ENCODE measurements at places on chromosomes 16 and 17.

DNA sequence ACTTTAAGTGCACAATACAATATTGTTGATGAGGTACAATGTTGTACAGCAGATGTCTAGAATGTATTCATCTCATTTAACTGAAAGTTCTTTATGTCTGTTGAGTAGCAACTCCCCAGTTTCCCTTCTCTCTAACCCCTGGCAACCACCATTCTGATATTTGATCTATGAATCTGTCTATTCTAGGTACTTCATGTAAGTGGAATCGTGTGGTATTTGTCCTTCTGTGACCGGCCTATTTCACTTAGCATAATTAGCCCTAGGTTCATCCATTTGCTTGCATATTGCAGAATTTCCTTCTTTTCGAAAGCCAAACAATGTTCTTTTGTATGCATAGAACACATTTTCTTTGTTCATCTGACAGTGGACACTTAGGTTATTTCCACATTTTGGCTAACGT, 10.8 kb downstream of the RGS9 start:
- DNase-seq, result no peak

GRCh38 chr17:63364387-63364786, 81.7 kb downstream of the CYB561 start:
- no peak for DNase-seq

DNA sequence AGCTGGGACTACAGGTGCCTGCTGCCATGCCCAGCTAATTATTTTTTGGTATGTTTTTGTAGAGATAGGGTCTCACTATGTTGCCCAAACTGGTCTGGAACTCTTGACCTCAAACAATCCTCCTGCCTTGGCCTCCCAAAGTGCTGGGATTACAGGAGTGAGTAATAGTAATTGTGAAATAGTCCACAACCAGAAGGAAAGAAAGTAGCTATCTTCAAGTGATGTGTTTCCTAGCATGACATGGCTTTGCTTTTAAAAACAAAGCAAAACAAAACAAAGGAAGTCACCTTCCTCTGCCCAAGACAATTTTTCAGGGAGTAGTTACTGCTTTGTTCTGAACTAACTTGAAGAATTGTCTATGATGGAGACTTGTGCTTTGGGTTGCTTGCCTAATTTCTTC, 27.0 kb downstream of the ATP6V0A1 start:
- no peak for DNase-seq

- DNase-seq, result no peak
Measured at GRCh38 chr17:65531256-65532100, 30.0 kb downstream of the AXIN2 start.

- DNase-seq, result no peak
Measured at GRCh38 chr17:41540921-41541625, 13.0 kb upstream of the KRT19 start.

- DNase-seq, result no peak
Measured at GRCh38 chr17:68527314-68527713, 15.1 kb downstream of the PRKAR1A start.

DNA sequence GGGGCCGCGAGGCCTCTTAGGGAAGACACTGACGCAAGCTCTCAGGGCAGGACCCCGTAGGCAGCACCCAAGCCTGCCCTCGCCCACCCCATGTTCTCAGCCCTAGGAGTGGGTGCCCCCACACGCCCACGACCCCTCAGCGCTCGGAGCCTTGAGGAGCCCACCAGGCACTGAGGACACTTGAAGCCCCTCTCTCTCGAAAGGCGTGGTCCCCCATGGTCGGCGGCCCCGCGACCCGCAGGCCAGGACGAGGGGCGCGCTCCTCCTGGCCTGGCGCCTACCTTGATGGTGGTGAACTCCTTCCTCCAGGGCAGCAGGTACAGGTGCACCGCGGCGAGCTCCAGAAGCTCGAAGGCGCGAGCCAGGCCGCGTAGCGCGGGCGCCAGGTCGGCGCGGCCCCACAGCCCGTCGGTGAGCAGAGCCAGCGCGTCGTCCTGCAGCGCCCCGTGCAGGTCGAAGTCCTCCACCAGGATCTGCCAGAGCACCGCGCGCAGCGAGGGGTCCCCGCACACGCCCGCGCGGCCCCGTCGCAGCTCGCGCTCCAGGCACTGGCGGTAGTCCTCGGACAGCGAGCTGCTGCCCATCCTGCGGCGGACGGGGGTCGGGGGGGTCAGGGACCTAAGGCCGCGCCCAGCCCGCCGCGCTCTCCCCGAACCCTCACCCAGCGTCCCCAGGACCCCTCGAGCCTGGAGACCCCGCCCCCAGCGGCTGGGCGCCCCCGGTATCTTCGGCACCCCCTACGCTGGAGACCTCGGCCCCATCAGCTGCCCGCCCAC, 668 bp downstream of the SPATA2L start:
- peak; percentile 42 for DNase-seq

DNA sequence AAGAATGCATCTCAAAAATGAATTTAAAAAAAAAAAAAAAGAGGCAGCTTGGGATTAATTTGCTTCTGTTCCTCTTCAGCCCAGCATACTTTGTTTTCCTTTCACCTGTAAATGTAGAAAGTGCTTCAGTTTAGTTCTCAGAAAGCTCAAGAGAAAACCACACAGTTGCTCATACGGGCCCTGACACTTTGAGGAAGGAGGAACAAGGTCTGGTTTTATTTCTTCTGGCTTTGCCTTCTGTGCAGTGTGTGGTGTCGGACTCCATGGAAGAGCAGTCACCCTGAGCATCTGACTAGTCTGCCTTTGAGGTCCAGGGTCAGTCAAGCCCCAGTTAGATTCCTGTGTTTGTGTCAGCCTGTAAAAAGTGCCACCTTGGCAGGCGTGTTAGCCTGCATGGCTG, 27.6 kb downstream of the NMT1 start:
- no peak for DNase-seq

DNA sequence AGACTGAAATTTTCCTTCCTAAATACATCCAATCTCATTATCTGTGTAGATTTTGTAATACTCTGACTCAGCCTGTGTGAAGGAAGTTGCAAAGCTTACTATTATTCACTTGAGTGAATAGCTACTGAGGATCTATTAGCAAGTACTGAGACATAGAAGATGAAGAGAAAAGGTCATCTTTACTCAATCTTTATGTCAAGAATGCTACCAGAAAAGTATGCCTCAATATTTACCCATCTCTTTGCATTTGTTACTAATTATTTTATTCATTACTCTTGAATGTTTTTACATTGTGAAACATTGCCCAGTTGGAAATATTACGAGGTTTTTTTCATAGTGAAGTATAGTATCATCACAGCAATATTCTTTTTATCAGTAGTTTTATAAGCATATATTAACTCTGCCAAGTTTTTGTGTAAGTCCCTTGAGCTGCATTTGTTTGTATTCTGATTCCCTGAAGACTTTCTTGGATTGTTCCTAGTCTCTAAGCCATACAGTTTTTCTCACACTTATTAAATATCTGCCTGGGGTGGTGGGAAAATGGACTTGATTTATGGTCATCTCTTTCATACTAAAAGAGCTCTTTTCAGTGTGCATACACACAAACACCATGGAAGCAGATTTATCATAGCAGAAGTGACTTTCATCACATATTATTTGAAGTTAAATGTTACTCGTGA, 110.4 kb downstream of the MRTFB start:
- peak; percentile 87 for DNase-seq

DNA sequence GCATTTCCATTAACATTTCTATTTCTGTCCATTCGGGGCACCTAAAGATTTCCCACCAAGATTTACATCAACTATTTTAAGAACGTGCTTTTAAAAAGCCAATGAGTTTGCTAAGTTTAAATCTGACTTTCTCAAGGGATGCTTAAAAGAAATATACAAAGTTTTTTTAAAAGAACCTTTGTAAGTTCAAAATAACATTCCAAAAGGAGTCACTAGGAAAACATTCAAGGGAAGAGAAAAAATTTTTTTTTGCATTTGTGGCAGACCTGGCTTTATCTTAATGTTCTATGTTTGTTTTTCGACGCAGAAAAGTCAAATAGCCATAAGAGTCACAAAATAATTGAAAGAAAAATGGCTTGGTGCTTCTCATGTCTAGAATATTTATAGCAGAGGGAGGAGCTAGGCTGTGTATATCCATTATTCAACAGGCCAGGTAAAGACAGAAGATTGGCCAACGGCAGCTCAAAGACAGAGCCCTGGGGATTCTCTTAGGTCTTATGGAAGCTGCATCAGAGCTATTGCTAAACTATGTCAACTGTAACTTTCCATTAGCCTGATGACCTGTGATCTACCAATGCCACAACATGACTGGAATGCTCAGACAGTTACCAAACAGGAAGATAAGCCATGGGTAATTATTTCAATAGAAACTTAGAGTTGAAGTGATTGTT, 37.8 kb upstream of the MYOCD start:
- DNase-seq, result no peak

- DNase-seq, result no peak
Measured at GRCh38 chr17:76702941-76703637, 7.7 kb downstream of the MXRA7 start.

GRCh38 chr17:72134608-72135394, 14.0 kb downstream of the SOX9 start:
- DNase-seq, result no peak

GRCh38 chr17:83180996-83181481, 101.6 kb downstream of the METRNL start:
- DNase-seq, result no peak
